Psoas muscle (tissue), 8 donors: ENCODE measurements at places on chromosomes 12 and 14. TPM values are rescaled to one million over a fixed set of nuclear protein-coding genes. Genes with fewer than 3 reads are reported as not detected.

VWF gene
- 49.6 TPM for polyA plus RNA-seq

GRCh38 chr12:591167-592023 lies 71.8 kb downstream of the NINJ2 start:
- peaks cover 13% of the 10 kb centered on the region for H3K4me1 ChIP-seq
- no peaks in the 10 kb centered on the region for H3K36me3 ChIP-seq
- H3K27me3 ChIP-seq = no peaks in the 10 kb centered on the region
- no peak overlapping the region for H3K4me3 ChIP-seq
- peak overlapping the region; percentile 80 for H3K27ac ChIP-seq

- no peaks in the 10 kb centered on the region for H3K27me3 ChIP-seq
- peak overlapping the region; percentile 53 for H3K27ac ChIP-seq
- peak; percentile 72 for DNase-seq
- no peaks in the 10 kb centered on the region for H3K36me3 ChIP-seq
- H3K4me1 ChIP-seq = peaks cover 15% of the 10 kb centered on the region
Observed at GRCh38 chr12:3185260-3185870, 108.2 kb downstream of the TSPAN9 start.

DNA sequence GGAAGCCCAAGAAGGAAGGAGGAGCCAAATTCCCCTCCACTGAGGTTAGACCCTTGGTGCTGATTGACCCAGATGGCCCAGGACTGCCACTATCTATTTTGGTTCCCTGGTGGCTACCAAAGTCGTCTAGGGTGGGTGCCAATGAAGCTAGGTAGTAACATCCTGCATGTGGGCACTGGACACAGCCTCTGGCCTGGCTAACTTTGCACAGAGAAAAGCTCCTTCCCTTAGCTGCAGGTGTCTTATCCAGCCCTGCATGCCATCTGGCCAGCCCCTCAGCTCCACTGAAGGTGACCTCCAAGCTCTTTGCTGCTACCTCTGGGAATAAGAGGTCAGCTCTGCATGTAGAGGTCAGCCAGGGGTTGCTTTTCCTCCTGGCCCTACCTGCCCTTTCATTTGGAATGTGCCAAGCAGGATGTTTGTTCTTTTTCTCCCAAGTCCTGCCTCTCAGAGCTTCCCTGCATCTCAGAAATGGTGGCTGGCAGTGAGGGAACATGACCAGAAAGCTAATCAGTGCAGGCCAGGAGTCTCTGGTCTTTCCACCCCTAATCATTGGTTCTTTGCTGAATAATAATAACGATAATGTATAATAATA lies 34.0 kb downstream of the JDP2 start:
- no peak overlapping the region for H3K4me3 ChIP-seq
- peaks cover 6% of the 10 kb centered on the region for H3K36me3 ChIP-seq
- H3K4me1 ChIP-seq = peaks cover 56% of the 10 kb centered on the region
- peak overlapping the region; percentile 21 for H3K27ac ChIP-seq
- no peaks in the 10 kb centered on the region for H3K27me3 ChIP-seq

GRCh38 chr12:105014603-105015002 lies 28.5 kb downstream of the NOPCHAP1 start:
- H3K27me3 ChIP-seq = no peaks in the 10 kb centered on the region
- DNase-seq = no peak
- H3K4me3 ChIP-seq = no peak overlapping the region
- no peak overlapping the region for H3K27ac ChIP-seq
- peaks cover 13% of the 10 kb centered on the region for H3K4me1 ChIP-seq

DNA sequence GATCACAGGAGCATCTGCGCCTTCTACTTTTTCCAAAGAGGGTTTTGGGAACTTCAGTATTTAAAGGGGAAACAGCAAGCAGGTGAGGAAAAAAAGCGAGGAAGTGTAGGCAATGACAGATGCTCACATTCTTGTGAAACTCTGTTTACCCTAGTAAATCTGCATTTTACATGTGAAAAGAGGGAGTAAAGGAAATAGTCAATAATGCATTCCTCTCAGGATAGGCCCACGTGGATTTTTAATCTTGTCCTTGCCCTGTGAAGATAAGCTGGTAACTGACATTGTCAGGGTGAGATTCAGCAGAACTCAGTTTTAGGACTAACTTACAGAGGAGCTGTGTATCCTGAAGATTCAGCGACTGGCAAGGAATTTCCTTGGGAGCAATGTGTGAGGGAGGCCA lies 1119.2 kb upstream of the TMEM132C start:
- H3K27me3 ChIP-seq = no peaks in the 10 kb centered on the region
- DNase-seq = no peak
- no peaks in the 10 kb centered on the region for H3K4me1 ChIP-seq
- H3K36me3 ChIP-seq = no peaks in the 10 kb centered on the region
- H3K4me3 ChIP-seq = no peak overlapping the region

GRCh38 chr12:58387199-58387598 lies 445.8 kb downstream of the ATP23 start:
- H3K27me3 ChIP-seq = no peaks in the 10 kb centered on the region
- no peak for DNase-seq
- H3K36me3 ChIP-seq = no peaks in the 10 kb centered on the region

DNA sequence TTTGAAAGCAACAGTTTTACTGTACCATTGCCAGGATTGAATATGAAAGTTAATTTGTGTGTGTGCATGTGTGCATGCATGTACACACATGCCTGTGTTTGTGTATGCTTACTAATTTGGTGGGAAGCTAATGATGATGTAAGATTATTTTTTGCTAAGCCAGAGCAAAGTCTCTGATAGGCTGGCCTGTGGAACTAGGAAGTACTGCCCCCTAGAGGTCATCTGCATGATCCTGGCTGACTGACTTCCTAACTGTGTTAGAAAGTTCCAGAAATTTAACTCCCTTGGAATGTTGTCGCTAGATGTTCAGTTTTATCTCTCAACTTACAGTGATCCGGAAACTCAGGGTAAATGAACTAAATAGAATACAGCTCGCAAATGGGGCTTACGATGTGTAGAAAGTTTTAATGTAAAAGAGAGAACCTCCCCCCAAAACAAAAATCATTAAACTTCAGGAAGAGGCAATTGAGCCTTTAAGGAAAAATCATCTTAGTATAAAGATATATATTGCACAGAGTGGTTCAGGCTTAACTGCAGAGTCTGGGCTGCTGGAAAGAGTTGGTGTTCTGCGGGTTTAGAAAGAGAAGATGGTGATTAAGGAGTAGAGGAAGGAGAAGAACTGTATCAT lies 34.3 kb upstream of the SLC38A1 start:
- no peaks in the 10 kb centered on the region for H3K27me3 ChIP-seq
- no peaks in the 10 kb centered on the region for H3K36me3 ChIP-seq
- no peak for DNase-seq
- H3K27ac ChIP-seq = no peak overlapping the region
- H3K4me1 ChIP-seq = no peaks in the 10 kb centered on the region

DNA sequence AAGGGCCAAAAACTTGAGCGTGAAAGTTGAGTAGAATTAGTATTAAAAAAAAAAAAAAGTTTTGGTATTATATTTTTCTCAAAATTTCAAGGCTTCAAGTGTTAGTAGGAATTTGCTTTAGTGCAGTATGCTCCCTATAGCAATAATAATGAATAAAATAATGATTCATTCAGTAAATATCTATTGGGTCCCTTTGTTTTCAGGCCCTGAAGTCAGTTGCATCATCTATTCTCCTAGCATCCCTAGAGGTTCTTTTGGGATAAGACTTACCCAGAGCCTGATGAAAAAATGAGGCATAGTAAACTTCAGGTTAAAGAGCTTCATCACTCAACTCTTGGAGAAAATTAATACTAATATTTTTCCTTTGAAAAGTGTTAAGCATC lies 1.1 kb downstream of the KMT5A start:
- H3K4me3 ChIP-seq = peak overlapping the region; percentile 89
- peak overlapping the region; percentile 85 for H3K27ac ChIP-seq
- DNase-seq = no peak

GRCh38 chr12:66751432-66752113 lies 72.7 kb upstream of the GRIP1 start:
- H3K4me3 ChIP-seq = no peak overlapping the region
- H3K27me3 ChIP-seq = no peaks in the 10 kb centered on the region
- no peaks in the 10 kb centered on the region for H3K36me3 ChIP-seq
- DNase-seq = no peak

GRCh38 chr12:130281153-130281799 lies 56.4 kb upstream of the PIWIL1 start:
- no peaks in the 10 kb centered on the region for H3K4me1 ChIP-seq
- no peaks in the 10 kb centered on the region for H3K36me3 ChIP-seq
- no peaks in the 10 kb centered on the region for H3K27me3 ChIP-seq
- DNase-seq = peak; percentile 35
